ENCODE measurements at places on chromosomes 3 and 15.
A peak's percentile ranks its signal among the peaks of the same experiment; 100 is the strongest.

DNA sequence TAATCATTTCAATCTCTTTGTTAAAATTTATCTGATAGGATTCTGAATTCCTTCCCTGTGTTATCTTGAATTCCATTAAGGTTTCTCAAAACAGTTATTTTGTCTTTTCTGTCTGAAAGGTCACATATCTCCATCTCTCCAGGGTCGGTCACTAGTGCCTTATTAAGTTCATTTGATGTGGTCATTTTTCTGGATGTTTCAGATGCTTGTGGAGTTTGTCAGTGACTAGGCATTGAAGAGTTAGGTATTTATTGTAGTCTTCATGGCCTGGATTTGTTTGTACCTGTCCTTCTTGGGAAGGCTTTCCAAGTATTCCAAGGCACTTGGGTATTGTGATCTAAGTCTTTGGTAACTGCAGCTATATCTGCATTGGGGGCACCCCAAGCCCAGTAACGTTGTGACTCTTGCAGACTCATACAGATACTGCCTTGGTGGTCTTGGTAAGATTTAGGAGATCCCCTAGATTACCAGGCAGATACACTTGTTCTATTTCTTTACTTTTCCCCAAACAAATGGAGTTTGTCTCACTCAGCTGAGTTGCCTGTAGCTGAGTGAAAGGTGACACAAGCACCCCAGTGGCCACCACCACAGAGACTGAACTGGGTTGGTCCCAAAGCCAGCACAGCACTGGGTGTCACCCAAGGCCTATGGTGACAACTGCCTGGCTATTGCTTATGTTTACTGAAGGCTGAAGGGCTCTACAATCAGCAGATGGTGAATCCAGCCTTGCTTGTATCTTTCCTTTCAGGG, 18.9 kb upstream of the SLC27A2 start:
- no peak for DNase-seq

DNA sequence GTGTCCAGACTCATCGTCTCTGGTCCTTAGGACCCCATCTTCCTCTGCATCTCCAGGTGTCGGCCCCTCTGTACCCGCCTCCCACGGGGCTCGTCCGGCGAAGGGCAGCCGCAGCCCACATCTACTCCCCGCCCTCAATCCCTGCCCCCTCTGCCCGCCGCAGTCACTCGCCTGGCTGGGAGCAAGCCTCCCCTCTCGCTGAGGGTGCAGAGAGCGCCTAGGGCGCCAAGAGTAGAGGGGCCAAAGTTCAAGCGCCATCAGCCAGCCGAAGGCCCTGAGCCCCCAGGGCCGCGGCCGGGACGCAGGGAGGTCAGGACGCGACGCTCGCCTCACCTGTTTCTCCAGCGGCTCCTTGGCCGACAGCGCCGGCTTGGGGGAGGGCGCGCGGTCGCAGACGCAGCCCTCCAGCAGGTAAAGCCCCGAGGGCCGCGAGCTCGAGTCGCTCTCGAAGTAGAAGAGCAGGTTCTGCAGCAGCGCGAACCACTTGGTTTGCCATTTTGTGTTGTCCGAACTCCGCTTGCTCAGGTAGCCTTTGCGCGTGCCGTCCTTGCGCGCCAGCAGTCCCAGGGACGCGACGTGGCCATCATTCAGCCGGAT, 592 bp downstream of the RASGRF1 start:
- DNase-seq = no peak

GRCh38 chr3:8220291-8220690, 281.3 kb upstream of the LMCD1 start:
- DNase-seq = no peak

GRCh38 chr15:80861731-80862170, 82.6 kb downstream of the CEMIP start:
- no peak for DNase-seq

GRCh38 chr15:22945071-22945470, 35.1 kb downstream of the CYFIP1 start:
- DNase-seq = no peak

DNA sequence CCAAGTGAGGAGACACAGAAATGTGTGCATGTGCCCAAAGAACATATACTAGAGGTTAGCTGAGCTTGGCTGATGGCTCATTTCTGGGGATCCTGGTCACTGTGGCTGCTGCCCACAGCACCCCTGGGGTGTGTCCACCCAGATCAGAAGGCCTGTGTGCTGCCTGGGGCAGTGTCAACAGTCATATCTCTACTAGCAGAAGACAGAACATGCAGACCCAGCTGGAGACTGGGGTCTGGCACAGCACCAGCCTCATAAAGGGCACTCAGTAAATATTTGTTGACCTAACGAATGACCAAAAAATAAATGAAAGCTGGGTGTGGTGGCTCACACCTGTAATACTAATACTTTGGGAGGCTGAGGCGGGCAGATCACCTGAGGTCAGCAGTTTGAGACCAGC, 16.4 kb downstream of the CHRNA3 start:
- no peak for DNase-seq

GRCh38 chr15:67037694-67038093, 27.7 kb upstream of the SMAD3 start:
- no peak for DNase-seq

DNA sequence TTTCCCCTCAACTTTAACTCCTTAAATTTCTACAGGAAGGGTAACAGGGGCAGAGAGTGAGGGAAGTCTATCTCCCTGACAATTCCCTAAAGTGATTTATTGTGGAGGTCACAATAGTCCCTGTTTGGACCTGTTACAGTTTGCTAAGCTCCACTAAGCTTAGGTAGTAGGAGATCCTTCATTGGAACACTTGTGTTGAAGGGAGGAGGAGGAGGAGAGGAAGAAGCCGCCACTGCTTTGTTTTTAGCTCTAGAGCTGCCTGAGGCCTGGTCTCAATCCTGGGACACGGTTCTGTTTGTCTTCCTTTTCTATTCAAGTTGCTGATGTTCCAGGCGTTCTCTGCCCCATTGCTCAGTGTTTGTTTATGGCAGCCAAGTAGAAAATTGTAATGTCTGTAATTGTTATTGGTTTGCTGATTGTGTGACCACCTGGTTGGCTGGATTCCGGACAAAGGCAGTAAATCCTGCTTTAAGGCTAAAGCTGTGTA, 48.4 kb downstream of the HES1 start:
- no peak for DNase-seq

GRCh38 chr3:63462732-63463131, 184.6 kb downstream of the SYNPR start:
- no peak for DNase-seq

GRCh38 chr3:58190882-58191281, 19.9 kb downstream of the DNASE1L3 start:
- DNase-seq = no peak

GRCh38 chr3:138434276-138434874, at the start of gene ESYT3:
ESYT3 (plus strand) TSS chr3:138434616; CDS start chr3:138434799, 183 bp downstream.
- DNase-seq = peak; percentile 59

Data from iPS DF 19.7 (cell line).